ENCODE measurements at places on chromosomes 7 and 10. TPM values are rescaled to one million over a fixed set of nuclear protein-coding genes. Genes with fewer than 3 reads are reported as not detected.

The TYW1 gene
- 17.4 TPM for total RNA-seq

The GBX1 gene
- not detected for total RNA-seq

The XRCC2 gene
- 17.3 TPM for total RNA-seq

The PLPP4 gene
- total RNA-seq: 4.7 TPM

The NODAL gene
- not detected for total RNA-seq

The TMEM225B gene
- 0.43 TPM for total RNA-seq

The AKR1C8 gene
- not detected for total RNA-seq

The CACUL1 gene
- 48.4 TPM for total RNA-seq

The PAXIP1 gene
- total RNA-seq: 17.8 TPM

The LRRC4 gene
- 1.3 TPM for total RNA-seq

The CPA1 gene
- total RNA-seq: not detected

The KBTBD2 gene
- total RNA-seq: 73.1 TPM

The SFMBT2 gene
- total RNA-seq: 0.66 TPM

The ANTXRL gene
- not detected for total RNA-seq

The MSS51 gene
- total RNA-seq: 2.0 TPM

The NKX2-3 gene
- total RNA-seq: 2.4 TPM

The ITIH5 gene
- total RNA-seq: not detected

The PILRA gene
- 0.40 TPM for total RNA-seq
